ENCODE measurements at places on chromosomes 13 and 19. TPM values are rescaled to one million over a fixed set of nuclear protein-coding genes. Genes with fewer than 3 reads are reported as not detected.

Gene OR10H2
- not detected for total RNA-seq

Gene ZNF302
- total RNA-seq, result 14.7 TPM

Gene PRTN3
- not detected for total RNA-seq

Gene CGB1
- total RNA-seq, result not detected

Gene TEX101
- not detected for total RNA-seq

Gene STRN4
- 65.3 TPM for total RNA-seq

Gene ICAM1
- total RNA-seq, result 7.1 TPM

Gene FBXO17
- 21.8 TPM for total RNA-seq

Gene ZIC2
- total RNA-seq, result not detected

Gene CCDC70
- total RNA-seq, result not detected

Gene C19orf67
- not detected for total RNA-seq

Gene ZNF222
- total RNA-seq, result 5.8 TPM

Gene SEMA6B
- total RNA-seq, result 71.8 TPM

Gene ATXN8OS
- not detected for total RNA-seq

Gene CD209
- total RNA-seq, result not detected

Gene ZGLP1
- total RNA-seq, result under 0.01 TPM

Data from epithelial cell of umbilical artery (primary cell).